Stimulated activated CD4-positive, alpha-beta T cell treated with anti-CD3 and anti-CD28 coated beads, Interleukin-1b, Interleukin-23, amount 100 ng/mL, for 24 hours (primary cell): ENCODE measurements at places on chromosomes 12 and 14.

DNA sequence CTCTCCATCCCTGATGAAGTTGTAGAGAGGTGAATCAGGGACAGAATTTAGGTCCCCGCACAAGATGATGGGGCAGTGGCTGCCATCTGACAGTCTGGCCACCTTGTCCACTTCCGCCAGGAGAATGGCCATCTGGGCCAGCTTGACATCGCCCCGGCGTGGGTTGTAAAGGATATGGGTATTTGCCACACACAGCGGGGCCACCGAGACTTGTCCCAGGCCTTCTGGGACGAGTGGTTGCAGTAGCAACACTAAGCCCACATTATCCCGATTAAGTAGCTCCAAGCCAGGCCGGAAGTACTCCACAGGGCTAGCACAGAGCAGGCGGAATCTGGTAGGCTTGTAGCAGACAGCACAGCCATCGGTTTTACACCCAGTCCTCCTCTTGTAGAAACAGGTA, 6.2 kb downstream of the ANGEL1 start:
- DNase-seq = no peak

- no peak for DNase-seq
These were observed 6.9 kb upstream of the BCL7A start for GRCh38 chr12:122014781-122015180.

- DNase-seq = no peak
These were observed 12.7 kb downstream of the SUSD6 start for GRCh38 chr14:69624136-69624535.

GRCh38 chr12:19572920-19573558, 133.7 kb downstream of the AEBP2 start:
- DNase-seq = no peak

DNA sequence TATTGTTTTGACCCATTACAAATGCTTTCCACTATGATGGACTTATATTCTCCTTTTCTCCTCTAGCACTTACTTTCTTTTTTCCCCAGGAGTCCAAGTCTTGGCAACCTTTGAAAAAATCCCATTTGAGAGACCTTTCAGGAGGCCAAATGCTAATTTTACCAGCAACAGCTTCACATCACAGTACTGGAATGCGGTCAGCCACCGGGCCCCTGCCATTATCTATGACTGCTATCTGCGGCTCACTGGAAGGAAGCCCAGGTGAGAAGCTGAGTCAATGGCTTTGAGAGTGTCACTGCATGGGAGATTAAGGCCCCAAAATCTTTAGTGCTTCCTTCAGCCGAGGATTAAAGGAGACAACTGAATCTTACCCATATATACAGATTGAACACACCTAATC, 64.2 kb downstream of the ERGIC2 start:
- no peak for DNase-seq
